ENCODE measurements at places on chromosomes 1 and 21.

DNA sequence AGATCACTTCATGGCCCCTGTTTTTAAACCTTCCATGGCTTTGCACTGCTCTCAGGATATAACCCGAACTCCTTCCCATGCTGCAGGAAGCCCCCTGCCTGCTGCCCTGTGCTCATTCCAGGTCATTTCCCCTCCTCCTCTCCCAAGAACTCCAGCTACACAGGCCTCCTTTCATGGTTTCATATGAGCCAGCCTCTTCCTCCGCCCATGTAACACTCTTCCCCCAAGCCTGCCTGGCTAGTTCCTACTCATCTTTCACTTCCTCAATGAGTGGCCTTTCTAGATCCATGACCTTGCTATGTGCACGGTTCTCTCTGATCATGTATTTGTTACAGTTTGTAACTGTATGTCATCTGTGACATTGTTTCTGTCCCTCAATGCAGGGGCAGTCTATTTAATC is 3.1 kb upstream of the NCF2 start:
- DNase-seq: no peak

- DNase-seq: no peak
Measured at GRCh38 chr21:41653954-41654491, 112.8 kb downstream of the RIPK4 start.

GRCh38 chr1:161688946-161689345 is 18.1 kb upstream of the FCRLA start:
- no peak for DNase-seq

DNA sequence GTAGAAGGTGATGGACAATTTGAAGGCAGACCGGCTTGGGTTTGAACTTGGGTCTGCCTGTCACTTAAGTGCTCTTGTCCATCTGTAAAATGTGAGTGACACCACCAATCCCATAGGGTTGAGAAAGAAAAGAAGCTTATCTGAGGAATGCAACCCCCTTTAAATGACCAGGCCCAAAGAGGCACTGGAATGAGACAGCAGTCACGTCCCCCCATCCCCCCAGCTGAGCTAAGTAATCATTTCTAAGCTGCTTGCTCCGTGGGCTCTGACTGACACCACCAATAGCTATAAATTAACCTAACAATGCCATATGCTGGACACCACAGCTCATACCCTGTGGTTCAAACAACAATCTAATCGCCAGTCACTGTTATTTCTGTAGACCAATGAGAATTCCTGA is 15.1 kb downstream of the LCA5L start:
- DNase-seq: no peak

- DNase-seq: no peak
Measured at GRCh38 chr1:201466492-201466891, 2.5 kb downstream of the PHLDA3 start.

DNA sequence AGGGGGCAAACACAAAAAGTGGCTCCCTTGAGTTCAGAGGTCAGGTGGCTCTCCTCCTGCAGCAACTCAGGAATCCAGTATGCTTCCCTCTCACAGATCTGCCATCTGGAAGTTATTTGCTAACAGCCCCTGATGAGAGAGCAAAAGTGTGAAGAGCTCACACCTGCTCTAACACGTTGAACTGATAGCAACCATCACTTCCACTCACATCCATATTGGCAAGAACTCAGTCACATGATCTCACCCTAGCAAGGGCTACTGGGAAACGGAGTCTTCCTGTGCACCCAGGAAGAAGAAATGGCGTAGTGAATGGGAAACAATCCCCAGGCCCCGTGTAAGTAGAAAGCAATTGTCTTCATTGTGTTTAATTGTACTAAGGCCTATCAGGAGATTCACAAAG is 20.7 kb upstream of the SLC45A1 start:
- DNase-seq: no peak

- no peak for DNase-seq
Measured at GRCh38 chr1:230342019-230342418, 84.1 kb downstream of the PGBD5 start.

DNA sequence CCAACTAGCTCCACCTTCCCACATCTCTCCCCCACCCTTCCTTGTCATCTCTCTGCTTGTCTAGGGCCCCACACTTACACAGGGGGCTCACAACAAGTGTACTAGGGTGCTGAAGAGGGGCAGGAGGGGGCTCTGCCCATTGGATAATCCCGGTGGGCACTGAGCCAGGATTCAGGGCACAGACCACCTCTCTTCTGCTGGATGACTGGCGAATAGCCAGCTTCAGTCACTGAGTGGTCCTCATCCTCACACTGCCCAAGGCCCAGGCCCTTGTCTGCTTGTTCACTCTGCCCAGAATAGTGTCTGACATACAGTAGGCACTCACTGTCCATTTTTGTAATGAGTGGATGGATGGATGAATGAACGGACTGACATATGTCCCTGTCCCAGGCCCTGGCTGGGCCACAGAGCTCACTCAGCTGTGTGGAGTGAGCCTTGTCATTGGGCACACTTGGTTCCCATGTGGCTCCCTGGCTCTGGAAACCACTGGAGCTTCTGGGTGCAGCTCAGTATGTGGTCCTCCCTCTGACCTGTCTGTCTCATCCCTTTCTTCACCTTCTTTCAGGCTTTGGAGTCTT is 36.6 kb downstream of the FOXO6 start:
- DNase-seq: no peak

DNA sequence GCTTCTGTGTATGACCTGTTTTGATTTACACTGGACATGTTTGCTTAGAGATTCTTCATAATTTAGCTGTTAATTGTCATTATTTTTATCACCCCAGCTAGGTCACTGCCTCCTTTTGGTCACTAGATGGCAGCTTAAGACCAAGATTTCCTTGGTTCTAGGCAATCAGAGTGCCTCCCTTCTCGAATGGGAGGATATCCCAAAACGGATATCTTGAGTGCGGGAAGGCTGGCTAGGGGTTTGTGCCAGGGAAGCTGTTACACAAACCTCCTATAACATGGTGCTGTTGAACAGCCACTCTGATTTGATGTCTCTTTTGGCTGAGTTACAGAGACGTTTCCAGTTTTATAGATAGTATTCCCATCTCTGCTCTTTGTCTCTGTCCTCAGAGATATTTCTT is 283.5 kb downstream of the S1PR1 start:
- DNase-seq: no peak

- no peak for DNase-seq
Measured at GRCh38 chr1:50570066-50570468, 146.8 kb upstream of the DMRTA2 start.

- DNase-seq: no peak
Measured at GRCh38 chr1:183180218-183180617, 5.8 kb upstream of the LAMC2 start.

GRCh38 chr1:152125834-152126443 is 10.7 kb upstream of the TCHH start:
- no peak for DNase-seq

DNA sequence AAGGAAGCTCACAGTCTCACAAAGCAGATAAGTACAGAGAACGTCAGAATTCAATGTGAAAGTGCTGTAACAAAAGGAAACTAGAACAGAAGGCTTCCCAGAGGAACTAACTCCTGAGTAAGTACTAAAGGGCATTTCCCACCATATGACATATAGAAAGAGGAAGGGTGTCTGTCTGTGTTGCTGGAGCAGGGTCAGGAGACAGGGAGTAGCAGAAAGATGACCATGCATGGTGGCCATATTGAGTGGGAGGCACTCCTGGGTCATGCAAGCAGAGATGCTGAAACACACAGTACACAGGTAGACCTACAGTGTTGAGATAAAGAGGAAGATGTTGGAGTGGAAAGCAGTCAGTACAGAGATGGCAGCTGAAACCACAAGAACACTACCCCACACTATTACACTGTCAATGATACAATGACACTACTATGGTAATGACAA is 47.3 kb downstream of the SLC25A24 start:
- DNase-seq: no peak

DNA sequence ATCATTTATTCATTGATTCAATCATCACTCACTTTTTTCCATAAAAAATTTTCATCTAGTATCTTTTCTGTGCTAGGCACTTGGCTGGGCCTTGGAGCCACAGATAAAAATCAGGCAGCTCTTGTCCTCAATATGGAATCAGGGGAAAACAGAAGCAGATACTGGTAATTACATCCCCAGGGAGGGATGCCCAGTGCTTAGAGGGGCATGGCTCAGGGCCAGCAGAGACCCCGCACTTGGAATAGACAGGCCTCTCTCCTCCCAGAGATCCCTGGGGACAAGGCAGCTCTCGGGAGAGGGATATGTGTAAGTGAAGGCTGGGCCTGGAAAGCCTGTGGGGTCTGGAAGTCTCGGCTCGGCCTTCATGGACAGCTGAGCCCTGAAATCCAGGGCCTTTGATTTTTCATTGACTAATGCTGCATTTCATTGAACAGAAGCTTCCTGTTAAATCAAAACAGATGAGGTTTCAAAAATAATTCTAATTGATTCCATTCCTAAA is 180.4 kb downstream of the FOXD2 start:
- DNase-seq: no peak

DNA sequence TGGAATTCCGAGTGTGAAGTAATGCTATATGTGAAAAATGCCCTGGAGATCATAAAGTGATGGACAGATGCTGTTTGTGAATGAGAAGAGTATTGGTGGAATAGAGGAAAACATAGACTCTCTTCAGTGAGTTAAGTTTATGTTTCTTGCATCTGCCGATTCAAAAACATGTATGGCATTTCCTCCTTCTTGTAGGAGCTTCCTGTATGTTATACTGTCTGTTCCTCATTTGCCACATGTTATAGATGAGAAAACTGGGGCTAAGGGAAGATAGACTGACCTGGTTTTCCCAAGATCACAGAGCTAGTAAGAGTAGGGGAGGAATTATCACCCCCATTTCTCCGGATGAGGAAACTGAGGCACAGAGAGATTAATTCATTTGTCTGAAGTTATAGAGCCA is 41.1 kb upstream of the IL20 start:
- DNase-seq: no peak

GRCh38 chr1:230708631-230709580 is 5.0 kb downstream of the AGT start:
- DNase-seq: no peak

DNA sequence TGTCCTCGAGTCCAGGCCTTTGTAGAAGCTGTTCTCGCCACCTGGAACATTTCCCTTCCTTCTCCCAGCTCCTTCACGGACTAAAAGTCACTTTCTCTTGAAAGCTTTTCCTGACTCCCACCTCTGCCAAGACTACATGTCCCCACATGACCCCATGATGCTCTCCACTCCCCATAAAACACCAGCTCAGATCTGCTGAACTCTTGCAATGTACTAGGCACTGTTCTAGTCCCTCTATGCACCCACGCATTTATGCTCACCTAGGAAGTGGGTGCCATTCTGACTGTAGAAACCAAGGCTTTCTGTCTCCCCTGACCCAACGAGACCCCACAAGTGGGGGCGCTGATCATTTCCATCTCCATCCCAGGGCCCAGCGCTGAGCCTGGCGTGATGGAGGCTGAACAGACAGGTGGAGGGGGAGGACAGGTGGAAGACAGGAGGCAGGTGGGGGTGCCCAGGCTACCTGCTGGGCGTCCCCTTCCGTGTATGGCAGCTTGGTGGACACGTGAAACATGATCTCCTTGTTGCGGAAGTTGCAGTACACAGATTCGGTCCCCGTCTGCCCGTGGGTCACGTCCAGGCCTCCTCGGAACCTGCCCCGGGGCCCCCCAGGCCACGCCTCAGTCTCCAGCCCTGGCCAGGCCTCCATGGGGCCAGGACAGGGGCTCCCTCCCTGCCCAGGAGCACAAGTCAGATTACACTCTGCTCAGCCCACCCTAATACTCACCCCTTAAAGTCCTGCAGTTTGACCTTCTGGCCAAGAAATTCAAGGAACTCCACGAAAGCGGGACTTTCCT is 58.0 kb downstream of the RAP1GAP start:
- DNase-seq: no peak

- DNase-seq: no peak
Measured at GRCh38 chr1:83527987-83528386, 470.9 kb downstream of the TTLL7 start.

DNA sequence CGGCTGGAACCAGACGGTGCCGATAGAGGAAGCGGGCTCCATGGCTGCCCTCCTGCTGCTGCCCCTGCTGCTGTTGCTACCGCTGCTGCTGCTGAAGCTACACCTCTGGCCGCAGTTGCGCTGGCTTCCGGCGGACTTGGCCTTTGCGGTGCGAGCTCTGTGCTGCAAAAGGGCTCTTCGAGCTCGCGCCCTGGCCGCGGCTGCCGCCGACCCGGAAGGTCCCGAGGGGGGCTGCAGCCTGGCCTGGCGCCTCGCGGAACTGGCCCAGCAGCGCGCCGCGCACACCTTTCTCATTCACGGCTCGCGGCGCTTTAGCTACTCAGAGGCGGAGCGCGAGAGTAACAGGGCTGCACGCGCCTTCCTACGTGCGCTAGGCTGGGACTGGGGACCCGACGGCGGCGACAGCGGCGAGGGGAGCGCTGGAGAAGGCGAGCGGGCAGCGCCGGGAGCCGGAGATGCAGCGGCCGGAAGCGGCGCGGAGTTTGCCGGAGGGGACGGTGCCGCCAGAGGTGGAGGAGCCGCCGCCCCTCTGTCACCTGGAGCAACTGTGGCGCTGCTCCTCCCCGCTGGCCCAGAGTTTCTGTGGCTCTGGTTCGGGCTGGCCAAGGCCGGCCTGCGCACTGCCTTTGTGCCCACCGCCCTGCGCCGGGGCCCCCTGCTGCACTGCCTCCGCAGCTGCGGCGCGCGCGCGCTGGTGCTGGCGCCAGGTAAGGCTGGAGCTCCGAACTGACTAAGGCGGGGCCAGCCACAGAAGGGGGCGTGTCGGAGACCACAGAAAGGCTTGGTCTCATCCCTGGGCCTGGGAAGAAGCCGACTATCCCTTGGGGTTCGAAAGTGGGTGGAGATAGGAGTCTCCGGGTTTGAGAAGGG is 486 bp downstream of the SLC27A3 start:
- peak; percentile 45 for DNase-seq

DNA sequence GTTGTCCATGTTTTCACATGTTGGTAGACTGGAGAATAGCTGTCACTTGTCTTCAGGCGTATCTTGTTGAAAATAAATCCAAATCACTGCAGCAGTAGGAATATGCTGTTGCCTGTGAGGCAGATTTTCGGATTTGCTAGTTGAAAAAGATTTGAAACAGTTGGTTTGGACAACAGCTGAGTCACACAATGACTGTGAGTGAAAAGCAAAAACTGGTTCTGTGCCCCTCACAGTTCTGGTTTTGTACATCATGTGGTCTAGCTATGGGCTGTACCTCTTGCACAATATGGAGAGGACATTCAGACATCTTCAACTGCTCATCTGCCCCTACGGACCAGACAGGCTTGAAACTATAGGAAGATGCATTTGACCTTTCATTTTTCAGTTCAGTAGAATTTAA is 1.8 kb downstream of the ARF1 start:
- DNase-seq: no peak

DNA sequence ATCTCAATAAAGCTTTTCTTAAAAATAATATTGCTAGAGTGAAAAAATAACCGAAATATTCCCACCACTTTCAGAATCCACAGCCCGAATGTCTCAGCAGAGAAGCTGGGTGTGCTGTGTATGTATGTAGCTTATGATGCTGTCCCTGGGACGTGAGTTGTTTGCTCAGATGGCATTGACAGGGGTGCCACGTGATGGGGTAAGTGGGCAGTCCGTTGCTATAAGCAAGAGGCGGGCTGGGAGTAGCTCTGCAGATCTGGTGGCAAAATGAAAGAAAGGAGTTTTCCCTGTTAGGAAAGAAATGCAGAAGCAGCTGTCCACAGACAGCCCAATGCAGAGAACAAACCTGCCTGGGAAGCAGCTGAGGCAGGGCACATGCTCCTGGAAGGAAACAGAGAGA is 3.8 kb upstream of the FAM20B start:
- DNase-seq: no peak

GRCh38 chr1:181352695-181353094 is 130.6 kb upstream of the CACNA1E start:
- DNase-seq: no peak
